Fibroblast of skin of right quadriceps (primary cell): ENCODE measurements at places on chromosomes 7 and 10.

GRCh38 chr10:127012769-127013152 lies 107.5 kb downstream of the DOCK1 start:
- no peak for DNase-seq

GRCh38 chr10:123101872-123102271 lies 33.9 kb upstream of the HMX3 start:
- DNase-seq = no peak

DNA sequence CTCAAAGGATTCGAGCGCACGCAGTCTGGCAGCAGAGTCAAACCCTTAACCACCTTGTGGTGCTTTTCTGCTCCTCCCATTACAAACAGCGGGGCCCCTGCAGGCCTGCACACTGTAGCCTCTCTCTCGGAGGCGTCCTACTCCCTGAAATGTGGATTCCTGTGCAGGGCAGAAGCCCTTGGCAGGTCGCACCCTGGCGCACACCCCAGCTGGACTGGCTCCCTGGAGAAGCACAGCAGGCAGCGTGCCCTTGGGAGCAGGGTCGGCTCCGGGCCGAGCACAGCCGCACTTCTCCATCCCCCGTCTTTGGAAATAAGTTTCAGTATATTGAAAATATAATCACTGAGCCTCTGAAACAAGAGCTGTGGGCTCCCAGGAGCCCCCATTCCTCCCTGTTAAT lies 144.1 kb downstream of the C10orf105 start:
- DNase-seq = no peak

DNA sequence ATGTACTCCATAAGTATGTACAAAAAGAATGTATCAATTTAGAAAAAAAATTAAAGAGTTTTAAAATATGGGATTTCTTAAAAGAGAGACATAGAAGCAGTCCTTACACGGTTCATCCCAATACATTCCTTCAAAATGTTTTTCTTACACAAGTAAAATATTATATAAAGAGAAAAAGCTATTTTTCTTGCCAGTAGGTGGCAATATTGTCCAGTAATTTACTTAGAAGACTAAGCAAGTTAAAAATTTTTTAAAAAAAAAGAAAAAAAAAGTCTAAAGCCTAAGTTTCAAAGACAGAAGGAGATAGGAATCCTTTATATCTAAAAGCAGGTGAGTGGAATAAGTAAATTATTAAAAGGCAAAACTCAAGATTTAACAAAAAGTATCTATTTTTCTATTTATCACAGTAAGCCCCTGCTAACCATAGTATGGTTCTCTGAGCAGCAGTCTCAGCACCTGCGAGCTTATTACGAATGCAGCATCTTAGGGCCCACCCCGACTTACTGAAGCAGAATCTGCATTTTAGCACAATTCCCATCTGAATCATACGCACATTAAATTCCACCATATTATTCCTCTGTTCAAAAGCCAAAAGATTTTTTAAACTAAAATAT lies 240.6 kb downstream of the DGKI start:
- DNase-seq = peak; percentile 64

GRCh38 chr10:22927661-22928403 lies at the start of gene ARMC3:
Gene ARMC3, plus strand, starts transcription at chr10:22928053. Its CDS starts 3,944 bp downstream, at chr10:22931997.
- DNase-seq = peak; percentile 41

DNA sequence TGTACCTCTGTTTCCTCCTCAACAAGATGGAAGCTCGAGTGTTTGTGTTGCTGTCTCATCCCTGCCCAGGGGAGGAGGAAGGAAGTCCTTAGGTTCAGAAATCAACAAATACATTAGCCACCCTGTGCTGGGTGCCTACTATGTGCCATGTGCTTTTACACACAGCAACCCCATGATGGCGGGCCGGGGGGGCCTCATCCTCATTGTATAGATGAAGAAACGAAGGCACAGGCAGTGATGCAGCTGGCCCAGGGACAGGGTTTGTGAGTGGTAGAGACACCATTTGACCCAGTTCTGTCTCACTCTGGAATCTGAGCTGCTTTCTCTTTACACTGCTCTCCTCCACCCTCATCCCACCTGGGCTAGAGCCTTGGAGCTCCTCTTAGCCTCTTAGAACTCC lies 1.9 kb upstream of the CALHM2 start:
- no peak for DNase-seq

DNA sequence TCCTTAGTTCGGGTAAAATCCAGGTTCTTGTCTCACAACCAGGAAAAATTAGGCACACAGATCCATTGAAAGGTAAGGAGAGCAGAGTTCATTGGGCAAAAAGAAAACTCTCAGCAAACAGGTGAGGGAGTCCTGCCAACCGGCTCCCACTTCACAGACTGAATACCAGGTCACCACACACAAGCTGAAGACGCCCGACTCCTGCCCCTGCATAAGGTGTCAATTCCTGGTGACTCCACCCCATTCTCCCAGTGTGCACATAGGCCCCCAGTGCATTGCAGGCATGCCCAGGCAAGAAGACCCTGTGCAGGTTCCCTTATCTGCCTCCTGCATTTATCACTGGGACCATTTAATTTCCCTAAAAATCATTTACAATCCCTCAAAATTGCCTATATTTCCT lies 354.6 kb downstream of the LRRTM3 start:
- no peak for DNase-seq

- DNase-seq = no peak
These were observed 45.2 kb downstream of the DIP2C start for GRCh38 chr10:644076-644942.

DNA sequence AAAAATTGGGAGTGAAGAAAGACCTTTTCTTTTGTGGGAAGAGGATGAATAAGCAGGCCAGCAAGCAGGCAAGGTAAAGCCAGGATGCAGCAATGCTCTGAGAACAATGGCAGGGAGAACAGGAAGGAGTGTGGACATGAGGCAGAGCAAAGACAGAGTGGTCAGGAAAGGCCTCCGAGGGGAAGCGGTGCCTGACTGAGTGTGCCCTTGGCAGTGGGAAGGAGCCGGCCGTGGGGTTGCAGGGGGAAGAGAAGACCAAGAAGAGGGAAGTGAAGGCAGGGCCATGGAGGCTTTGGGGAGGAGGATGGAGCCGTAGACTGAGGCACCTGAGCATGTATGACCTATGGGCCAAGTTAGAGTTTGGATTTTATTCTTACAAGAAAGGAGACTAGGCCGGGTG lies 21.9 kb upstream of the ZNF212 start:
- no peak for DNase-seq

- DNase-seq = no peak
These were observed 66.7 kb downstream of the AKR1E2 start for GRCh38 chr10:4892681-4893080.

- DNase-seq = no peak
These were observed 26.1 kb downstream of the PRSS58 start for GRCh38 chr7:142231716-142232115.

DNA sequence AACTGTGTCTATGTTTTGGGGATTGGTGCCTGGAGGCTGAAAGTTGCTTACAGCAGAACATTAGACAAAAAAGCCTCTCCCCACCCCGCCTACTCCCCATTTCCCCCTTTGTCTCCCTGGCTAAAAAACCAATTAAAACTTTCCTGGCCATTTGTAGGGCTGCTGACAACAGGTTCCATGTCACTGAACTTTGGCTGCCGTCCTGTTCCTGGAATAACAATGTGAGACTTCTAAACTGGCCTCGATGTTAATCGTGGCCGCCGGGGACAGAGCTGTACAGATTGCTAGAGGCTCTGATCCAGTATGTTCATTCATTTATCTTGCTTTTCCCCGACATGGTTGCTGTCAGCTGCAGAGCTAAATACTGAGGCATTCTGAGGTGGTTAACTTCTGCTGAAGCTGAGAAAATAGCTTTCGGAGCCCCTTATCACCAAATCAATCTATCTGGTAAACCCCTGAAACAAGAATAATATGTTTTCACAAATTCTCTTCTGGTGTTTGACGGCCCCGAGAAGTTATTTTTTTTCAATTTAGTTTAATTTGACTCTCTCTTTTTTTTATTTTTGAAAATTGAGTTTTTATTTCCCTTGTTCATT lies 271.6 kb downstream of the GFRA1 start:
- DNase-seq = no peak
